Non-pigmented ciliary epithelial cell (primary cell): ENCODE measurements at places on chromosomes 4 and X.

- no peak for DNase-seq
These were observed 166.9 kb upstream of the PCDH10 start for GRCh38 chr4:132982151-132982550.

DNA sequence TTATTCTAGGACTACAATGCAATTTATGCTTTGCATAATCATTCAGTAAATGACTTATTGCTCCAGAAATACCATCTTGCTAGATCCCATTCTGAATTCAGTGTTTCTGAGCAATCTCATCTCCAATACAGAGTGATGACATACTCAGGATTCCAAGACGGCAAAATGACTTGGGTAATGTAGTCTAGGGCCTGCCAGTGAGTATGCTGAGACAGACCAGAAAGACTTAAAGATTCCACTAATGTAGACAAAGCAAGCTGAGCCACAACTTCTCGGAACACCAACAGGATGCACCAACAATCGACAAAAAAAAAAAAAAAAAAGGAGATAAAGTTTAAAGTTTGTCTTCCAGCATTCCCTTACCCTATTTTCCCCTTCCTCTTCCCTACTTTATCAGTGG lies 919 bp upstream of the SEC24B start:
- peak; percentile 52 for DNase-seq

DNA sequence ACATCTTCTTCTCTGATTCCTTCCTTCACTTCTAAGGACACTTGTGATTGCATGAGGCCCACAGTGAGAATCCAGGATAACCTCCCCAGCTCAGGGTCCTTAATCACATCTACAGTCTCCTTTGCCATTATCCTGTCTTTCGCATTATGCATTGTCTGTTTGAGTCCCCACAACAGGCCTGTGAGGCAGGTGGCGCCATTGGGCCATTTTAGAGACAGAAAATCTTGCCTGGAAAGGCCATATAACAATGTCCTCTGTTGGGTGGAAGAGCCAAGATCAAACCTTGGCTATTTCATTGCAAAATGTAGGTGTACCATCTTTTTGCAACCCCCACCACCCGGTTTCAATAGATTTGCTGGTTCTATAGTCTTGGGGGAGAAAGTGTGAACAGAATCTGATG lies 11.8 kb upstream of the DCUN1D4 start:
- DNase-seq = no peak

GRCh38 chrX:135498236-135498635 lies 22.2 kb upstream of the INTS6L start:
- no peak for DNase-seq

GRCh38 chr4:67725981-67726380 lies 25.0 kb upstream of the UBA6 start:
- peak; percentile 74 for DNase-seq

GRCh38 chr4:104901438-104901837 lies 245.2 kb upstream of the TET2 start:
- DNase-seq = no peak

DNA sequence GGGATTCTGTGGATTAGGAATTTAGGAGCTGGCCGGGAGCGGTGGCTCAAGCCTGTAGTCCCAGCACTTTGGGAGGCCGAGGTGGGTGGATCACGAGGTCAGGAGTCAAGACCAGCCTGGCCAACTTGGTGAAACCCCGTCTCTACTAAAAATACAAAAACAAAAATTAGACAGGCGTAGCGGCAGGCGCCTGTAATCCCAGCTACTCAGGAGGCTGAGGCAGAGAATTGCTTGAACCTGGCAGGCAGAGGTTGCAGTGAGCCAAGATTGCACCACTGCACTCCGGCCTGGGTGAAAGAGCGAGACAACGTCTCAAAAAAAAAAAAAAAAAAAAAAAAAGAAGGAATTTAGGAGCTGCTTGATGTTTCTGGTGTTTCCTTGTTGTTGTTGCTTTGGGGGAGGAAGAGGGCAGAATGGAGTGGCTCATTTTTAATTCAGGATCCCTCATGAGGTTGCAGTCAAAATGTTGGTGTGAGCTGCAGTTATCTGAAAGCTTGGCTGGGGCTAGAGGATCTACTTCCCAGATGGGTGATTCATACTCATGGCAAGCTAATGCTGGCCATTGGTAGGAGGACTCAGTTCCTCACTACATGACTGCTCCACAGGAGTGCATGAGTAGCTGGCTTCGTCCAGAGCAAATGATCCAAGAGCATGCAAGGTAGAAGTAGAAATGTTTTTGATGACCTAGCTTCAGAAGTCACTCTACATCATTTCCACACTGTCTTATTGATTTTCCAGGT lies 26.5 kb upstream of the JADE1 start:
- DNase-seq = no peak

- DNase-seq = peak; percentile 68
These were observed 63.0 kb downstream of the PRSS12 start for GRCh38 chr4:118289794-118290193.

DNA sequence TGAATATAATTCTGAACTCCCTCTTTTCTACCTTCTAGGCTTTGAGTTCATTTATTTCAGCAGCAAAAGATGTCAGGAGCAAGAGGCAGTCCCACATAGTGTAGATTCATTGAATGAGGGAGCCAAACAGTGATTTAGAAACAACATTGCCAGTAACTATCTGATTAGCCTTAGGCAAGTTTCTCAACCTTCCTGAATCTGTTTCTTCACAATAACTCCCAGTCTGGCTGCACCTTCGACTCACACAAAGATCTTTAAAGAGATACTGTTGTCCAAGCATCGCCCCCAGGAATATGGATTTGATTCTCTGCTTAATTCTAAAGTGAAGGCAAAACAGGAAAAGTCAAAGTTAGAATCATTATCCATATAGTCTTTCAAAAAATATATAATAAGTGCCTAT lies 1026.2 kb downstream of the DMD start:
- no peak for DNase-seq

DNA sequence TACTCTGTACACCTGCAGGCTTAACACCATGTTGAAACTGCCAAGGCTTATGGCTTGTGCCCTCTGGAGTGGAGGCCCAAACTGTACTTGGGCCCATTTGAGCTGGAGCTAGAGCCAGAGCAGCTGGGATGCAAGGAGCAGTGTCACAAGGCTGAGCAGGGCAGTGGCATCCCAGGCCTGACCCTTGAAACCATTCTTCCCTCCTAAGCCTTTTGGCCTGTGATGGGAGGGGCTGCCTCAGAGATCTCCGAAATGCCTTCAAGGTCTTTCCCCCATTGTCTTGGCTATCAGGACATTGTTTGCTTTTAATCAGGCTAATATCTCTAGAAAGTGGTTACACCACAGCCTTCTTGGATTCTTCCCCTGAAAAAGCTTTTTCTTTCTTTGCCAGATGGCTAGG lies 10.9 kb upstream of the PNMA5 start:
- DNase-seq = no peak

DNA sequence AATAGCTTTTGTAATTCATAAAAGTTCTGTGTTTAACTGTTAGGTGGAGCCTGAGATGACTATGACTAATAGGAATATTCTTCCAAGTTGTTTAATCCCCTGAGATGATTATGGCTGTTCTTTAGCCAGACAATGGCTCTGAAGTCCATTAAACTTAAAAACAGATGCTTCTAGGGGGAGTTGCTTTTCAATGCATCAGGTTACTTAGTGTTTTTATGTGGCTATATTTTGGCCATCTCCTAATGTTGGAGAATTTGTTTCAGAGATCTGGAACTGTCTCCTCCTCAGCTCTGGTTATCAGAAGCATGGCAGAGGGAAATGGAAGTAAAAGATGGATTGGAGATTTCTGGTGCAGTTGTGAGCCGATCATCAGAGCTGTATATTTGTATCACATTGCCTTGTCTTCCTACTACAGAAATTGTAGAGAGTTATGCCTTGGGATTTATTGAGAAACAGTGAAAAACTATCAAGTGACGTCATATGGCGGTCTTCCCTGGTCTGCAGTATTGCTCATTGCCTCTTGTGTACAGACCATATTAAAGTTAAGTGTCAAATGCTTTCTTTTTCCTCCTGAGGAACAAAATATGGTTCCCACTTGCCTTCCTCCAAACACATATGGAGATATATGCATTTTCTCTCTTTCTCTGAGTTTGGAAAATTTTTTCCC lies 29.8 kb downstream of the SGMS2 start:
- no peak for DNase-seq

GRCh38 chrX:7446815-7447214 lies 298.9 kb upstream of the PUDP start:
- DNase-seq = no peak

GRCh38 chr4:39227906-39228305 lies 45.6 kb downstream of the WDR19 start:
- DNase-seq = no peak

DNA sequence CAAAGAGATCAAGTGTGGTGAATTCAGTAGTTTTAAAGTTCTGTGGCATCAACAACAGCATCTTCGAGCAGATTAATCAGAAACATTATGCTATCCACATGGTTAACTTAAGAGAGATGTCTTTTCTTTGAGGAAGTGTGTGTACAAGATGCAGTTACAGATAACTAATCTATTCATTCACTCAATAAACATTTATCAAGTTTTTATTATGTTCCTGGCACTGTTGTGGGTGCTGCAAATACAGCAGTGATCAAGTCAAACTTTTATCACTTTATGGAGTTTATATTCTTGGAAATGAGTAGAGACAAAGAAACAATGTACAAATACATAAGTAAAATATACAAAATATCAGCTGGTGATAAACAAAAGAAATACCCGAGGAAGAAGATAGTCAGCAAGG lies 66.4 kb downstream of the ATOH1 start:
- DNase-seq = no peak

GRCh38 chrX:9905288-9905687 lies 61.9 kb upstream of the CLDN34 start:
- no peak for DNase-seq

DNA sequence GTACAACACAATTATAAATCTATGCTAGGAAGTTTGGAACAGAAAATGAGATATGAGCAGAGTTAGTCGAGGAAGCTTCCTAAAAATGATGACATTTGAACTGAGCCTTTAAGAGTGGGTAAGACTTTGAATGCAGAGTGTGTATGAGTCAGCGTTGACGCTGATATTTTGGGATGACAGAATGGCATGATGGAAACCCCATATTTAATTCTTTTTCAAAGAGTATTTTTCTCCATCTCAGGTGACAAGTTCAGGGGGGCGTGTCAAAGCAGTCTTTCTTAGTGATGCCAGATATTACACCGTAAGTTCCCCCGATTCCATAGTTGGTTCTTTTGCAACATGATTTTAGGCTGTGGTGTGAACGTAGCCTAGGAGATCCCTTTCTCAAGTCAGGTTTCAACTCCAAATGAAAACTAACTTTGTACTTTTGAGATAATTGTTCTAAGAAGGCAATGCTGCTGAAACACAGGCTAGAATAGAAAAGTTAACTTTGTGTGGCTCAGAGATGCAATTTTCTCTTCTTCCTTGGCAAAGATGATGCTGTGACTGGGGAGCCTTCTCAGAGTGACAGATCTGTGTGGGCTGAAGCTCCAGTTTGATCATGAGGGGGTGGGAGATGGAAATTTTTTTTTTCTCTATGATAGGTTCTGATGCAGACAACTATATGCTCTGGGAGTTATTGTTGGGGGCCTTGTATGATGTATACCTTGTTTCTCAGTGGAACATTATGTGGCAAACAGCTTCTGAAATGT lies 59.2 kb downstream of the GLUD2 start:
- no peak for DNase-seq

DNA sequence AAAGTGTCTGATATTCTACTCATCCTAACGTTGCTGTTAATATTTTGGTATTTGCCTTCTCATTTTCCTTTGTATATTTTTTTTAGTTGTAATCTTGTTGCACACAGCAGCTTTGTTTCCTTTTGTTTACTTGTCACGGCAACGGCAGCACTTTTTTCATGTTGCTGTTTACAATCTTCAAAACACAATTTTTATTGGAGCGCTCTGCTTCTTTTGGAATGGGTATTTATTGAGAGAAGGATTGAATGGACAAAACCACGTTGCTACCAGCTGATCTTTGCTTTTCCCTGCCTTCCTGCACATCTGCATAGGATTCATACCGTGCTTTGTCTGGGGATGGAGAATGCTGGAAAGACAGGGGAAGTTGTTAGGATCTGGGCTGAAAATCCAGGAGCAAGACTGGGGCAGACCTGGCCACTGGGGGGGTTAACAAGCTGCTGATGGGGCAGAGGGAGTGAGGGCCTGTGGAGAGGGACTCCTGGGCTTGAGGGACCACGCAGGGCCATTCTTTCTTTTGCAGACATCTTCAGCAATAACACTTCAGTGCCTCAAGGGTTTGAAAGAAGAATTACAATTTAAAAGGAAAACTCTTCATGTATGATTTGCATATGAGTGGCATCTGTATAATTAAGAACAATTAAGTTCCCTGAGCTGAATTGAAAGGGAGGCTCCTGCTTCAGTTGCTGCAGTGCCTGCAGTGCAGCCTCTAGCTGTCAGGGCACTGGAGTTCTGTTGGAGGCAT lies 69.8 kb downstream of the TMEM131L start:
- DNase-seq = no peak

DNA sequence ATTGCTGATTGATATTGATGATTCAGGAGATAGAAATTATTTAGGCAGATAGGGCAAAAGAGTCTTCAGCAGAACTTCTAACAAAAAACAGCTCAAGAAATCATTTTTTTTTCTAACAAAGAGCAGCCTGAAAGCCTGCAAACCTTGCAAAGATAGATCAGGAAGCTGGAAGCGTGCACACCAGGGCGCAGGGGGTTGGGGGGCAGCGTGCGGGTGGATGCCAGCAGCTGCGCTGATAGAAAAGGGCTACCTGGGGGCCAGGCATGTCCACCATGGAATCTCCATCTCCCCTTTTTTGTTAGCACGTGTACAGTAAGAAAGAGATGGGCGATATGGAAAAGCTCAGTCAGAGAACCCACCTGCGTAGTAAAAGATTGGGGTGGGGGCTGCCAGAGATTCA lies 1.7 kb upstream of the CCDC110 start:
- no peak for DNase-seq

DNA sequence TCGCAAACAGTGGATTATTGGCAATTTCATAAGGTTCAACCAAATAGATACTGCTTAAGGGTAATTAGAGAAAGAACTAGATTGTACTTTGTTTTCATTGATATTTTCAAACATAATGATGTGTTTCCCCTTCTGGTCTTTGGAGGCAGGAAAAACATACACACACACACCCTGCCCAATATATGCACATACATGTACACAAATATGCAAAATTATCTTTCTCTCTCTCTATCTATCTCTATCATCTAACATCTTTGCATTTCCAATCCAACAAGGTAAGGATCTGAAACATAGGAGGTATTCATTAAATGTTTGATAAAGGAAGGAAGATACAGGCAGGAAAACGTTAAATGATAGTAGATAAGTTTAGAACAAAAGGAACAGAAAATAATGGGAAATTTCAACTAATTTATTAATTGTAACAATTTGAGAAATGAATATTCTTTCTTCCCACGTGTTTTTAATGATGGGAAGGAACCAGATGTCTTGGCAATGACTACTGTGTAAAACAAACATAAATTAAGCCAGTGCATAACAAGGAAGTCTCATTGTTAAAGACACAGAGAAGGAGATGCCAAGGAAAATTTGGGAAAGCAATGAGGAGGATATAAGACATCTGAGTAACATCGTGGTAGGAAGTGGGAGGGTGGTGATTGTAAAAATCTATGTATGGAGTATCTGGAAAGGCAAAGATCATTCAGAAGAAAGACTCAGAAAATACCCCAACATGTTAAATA lies 532.1 kb downstream of the GBA3 start:
- DNase-seq = no peak
